ENCODE measurements at places on chromosomes 16 and 17. TPM values are rescaled to one million over a fixed set of nuclear protein-coding genes. Genes with fewer than 3 reads are reported as not detected.

Gene ZMYND15
- 0.36 TPM for total RNA-seq

Gene RNU2-1
- not detected for total RNA-seq

Gene CTRB1
- total RNA-seq: not detected

Gene TMEM94
- total RNA-seq: 33.5 TPM

Gene TUBB3
- 35.0 TPM for total RNA-seq

Gene DNAAF8
- total RNA-seq: 0.36 TPM

Gene HOXB1
- total RNA-seq: not detected

Gene HOXB7
- total RNA-seq: 6.6 TPM

Gene P2RX5
- 0.49 TPM for total RNA-seq

Gene RHBDF1
- total RNA-seq: 18.2 TPM

Gene HOXB8
- not detected for total RNA-seq

Gene HOXB9
- not detected for total RNA-seq

Gene PLEKHH3
- 12.3 TPM for total RNA-seq

Gene TRPV3
- 0.36 TPM for total RNA-seq

Gene ITGAE
- total RNA-seq: 25.2 TPM

Gene NAE1
- 58.3 TPM for total RNA-seq

Gene ZNF75A
- total RNA-seq: 32.8 TPM

Gene HOXB2
- 86.1 TPM for total RNA-seq

Gene TNP2
- total RNA-seq: not detected

Gene ZDHHC7
- 65.0 TPM for total RNA-seq

Gene NETO2
- 0.71 TPM for total RNA-seq

Gene HBA1
- 4.1 TPM for total RNA-seq

Gene NBR1
- total RNA-seq: 77.9 TPM

Gene ASIC2
- not detected for total RNA-seq
